ENCODE measurements at places on chromosomes 7 and 10.

DNA sequence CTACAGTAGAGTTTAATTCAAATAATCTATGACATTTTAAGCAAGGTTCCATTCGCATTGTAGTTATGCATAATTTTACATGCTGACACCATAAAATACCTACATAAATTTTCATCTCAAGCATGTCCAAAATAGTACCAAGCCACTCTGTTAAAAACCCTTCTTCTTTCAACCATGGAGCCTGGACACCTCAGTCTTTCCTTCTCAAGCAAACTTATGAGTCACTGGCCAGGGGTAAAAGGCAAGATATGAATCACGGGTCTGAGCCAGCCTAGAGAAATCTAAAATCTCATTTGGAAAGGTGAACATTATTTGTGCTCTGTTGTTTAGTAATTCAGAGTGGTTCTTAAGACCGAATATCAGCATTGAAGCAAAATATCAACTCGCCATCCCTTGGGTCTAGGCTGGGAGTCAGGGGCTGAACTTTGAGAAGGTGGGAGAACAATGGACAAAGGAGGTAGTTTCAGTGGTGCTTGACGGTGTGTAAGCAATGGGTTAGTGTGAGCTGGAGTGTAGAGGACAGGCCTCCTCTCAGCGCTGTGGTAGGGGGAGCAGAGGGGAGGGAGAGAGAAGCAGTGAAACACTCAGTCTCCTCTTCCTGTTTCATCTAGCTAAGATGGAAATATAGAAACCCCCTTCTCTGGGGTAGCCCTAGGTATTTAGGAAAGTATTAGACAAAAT, 19.1 kb upstream of the GPAM start:
- no peak for DNase-seq

DNA sequence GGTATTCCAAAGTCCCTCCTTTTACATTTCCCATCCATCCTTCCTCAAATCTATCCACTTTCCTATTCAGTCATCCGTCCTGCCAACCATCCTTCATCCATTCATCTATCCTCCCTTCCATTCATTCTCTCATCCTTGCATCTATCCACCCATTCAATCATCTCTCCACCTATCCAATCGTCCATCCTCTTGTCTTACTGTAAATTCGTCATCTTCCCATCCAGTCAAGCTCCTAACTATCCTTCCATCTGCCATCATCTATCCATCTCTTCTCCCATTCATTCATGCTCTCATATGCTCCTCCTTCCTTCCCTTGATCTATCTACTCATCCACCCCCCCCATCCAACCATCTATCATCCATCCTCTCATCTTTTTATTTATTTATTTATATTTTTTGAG, 5.0 kb downstream of the CALHM3 start:
- DNase-seq: no peak

- DNase-seq: no peak
These were observed 22.2 kb upstream of the PARP12 start for GRCh38 chr7:140084972-140085371.

DNA sequence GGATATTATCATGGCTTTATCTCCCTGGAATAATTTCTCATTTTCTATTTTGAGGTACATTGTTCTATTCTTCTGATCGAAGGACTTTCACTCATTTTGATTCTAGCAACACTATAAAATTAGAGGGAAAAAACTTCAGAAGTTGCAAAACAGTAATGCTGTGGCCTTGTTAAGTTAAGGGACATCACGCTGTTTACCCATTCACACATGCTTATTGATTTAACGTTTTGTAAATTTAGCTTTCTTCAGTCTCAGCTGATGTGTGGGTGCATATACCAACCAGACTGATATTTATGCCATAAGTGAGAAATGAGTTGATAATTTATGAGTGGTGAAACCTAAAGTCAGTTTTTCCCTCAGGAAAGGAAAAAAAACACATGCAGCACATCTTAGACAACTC, 63.5 kb upstream of the RELN start:
- DNase-seq: no peak

DNA sequence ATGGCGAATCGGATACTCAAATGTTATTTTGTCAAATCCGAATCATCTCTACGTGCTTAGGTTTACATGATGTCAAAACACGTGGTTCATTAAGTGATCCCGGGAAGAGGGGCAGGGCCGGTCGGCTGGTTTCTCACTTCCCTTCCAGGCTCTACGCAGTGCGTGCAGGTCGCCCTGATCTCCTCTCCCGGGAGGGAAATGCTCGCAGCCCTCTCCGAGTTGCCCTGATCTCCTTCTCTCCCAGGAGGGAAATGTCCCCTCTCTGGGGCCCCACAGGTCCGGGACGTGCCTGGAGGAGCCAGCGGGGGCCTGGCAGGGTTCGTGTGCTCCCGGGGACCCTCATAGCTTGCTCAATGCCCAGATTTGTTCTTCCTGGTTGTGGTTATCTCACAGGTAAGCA, 202.7 kb downstream of the DNAJB6 start:
- no peak for DNase-seq

DNA sequence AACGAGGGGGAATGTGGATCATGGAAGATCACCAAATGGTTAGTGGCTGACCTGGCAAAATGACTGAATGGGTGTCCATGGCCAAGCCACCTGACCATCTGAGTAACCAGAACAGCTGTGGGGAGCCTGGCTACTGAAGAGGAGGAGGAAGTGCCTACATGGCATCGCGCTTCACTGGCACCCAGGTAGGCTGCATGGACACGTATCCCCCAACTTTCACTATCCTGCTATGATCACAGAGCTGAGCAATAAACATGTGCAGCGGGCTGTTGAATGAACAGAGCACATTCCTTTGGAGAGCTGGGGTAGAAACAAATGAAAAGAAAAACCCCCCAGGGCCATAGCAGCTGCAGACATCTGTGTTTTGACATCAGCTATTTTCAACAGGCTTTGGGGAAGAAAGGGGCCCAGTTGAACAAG, 6.5 kb downstream of the AKR1B1 start:
- no peak for DNase-seq

GRCh38 chr10:62095181-62096122, 173.2 kb downstream of the RTKN2 start:
- DNase-seq: no peak

DNA sequence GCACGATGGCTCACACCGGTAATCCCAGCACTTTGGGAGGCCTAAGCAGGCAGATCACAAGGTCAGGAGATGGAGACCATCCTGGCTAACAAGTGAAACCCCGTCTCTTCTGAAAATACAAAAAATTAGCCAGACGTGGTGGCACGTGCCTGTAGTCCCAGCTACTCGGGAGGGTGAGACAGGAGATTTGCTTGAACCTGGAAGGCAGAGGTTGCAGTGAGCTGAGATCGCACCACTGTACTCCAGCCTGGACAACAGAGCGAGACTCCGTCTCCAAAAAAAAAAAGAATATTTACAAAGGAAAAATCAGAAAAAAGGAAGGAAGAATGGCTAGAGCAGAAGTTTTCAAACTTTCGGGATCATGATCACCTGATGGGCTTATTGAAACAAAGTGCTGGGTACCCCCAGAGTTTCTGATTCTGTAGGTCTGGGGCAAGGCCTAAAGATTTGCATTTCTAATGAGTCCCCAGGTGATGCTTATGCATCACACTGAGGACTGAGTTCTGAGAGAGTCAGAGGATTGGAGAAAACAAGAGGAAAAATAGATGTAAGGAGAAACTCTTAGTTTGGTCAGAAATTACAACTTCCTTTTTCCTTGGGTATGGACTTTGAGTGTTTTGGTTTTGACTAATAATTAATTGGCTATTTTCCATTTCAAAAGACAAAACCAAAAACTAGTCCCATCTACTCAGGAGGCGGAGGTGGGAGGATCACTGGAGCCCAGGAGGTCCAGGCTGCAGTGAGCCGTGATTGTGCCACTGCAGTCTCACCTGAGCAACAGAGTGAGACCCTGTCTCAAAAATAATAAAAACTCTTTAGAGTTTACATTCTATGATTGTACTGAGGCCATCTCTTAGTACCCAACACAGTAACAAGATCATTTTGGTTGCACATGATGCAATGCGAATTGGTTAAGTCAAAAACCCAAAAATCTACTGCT, 14.4 kb downstream of the MARCHF5 start:
- DNase-seq: no peak

- DNase-seq: no peak
These were observed 209.5 kb downstream of the HERPUD2 start for GRCh38 chr7:35485436-35485835.

DNA sequence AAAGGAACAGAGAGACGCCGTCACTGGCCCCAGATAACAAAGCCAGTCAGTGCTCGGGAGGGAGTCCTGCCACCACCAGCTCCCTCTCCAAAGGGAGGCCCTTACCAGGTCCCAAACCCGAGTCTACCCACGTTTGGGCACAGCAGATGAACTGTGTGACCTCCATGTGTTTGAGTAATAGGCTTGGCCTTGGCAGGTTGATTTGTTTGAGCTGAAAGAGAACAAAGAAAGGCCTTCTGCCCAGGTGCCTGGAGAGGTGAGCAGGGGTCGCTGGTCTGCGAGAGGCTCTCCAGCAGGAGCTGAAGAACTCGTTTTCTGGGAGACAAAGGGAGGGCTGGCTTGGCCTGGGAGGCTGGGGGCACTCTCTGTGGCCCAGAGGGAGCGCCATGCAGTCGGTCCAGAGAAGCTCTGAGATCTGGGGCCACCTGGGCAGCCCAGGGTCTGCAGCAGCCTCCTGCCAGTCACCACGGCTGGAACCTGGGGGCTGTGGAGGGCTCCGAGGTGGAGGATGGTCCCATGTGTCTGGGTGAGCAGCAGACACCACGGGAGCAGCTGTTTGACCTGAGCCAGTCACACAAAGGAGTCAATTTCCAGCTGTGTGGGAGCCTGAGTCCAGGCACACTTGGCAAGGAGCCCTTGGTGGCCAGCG, 99.7 kb downstream of the PAXIP1 start:
- DNase-seq: no peak

DNA sequence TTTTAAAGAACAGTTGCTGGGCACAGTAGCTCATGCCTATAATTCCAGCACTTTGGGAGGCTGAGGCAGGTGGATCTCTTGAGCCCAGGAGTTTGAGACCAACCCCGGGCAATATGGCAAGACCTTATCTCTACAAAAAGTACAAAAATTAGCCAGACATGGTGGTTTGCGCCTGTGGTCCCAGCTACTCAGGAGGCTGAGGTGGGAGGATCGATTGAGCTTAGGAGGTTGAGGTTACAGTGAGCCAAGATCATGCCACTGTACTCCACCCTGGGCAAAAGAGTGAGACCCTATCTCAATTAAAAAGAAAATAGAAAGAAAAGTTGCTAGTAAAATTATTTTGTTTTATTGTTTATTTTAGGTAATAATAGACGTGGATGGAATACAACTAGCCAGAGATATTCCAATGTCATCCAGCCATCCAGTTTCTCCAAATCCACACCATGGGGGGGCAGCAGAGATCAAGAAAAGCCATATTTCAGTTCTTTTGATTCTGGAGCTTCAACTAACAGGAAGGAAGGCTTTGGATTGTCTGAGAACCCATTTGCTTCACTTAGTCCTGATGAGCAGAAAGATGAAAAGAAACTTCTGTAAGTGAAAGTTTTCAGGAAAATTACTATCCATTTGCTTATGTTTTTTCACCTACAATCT, 3.0 kb downstream of the NUP42 start:
- no peak for DNase-seq

- no peak for DNase-seq
These were observed 7.3 kb upstream of the ASB4 start for GRCh38 chr7:95478272-95479037.

DNA sequence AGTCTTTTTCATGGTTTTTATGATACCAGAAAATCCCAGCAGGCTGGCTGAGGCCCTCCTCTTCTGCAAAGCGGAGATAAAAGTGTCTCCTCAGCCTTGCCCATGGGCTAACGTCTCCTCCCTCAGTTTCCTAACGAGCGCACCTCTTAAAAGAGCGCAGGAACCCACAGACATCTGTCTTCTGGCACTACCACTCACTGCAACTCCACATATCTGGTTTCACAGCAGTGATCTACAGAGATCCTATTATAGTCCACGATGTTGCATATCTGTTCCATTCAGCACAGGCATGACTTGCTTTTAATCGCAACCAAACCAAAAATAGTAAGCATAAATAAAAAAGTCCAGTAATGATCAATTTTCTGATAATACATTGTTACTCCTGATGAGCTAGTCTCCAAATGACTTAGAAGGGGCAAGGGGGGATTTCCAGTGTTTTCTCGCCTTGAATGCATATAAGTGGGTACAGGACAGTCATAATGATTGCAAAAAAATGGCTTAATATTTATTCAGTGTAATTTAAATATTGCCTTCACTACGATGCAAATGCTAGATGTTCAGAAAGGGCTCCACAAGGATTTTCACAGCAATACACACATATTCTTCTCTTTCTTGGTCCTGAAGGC, 20.9 kb downstream of the ANKRD22 start:
- no peak for DNase-seq

DNA sequence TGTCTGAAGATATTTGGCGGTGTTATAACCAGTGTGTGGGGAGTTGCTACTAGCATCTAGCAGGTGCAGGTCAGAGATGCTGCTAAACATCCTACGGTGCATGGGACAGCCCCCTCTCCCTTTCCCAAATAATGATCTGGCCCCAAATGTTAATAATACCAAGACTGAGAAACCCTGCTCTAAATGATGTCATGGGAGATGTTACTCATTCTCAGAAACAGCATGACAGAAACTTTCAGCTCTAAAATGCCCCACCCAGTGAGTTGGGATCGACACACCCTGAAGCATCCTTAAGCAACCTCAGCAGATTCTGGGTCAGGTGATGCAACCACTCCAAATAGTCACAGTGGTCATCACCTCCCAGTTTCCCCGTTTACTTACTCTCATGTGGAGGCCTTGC, 108.8 kb upstream of the MPP7 start:
- DNase-seq: no peak

DNA sequence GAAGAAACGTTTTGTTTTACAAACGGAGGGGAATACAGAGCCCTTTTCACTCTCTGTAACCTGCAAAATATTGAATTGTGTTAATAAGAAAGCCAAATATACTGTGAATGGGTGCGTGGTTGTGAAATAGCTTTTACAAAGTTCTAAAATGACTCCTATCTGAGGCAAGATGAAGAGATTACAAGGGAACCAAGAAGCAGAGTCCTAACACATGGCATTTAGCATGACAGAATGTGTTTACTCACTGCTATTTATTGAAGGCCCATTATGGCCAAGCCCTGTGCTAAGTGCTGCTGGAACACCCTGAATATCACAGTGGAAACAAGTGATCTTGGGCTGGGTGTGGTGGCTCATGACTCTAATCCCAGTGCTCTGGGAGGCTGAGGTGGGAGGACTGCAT, 12.9 kb downstream of the JCAD start:
- no peak for DNase-seq

- DNase-seq: no peak
These were observed 20.7 kb downstream of the ZMIZ2 start for GRCh38 chr7:44769376-44769775.

- no peak for DNase-seq
These were observed 73.2 kb downstream of the POT1 start for GRCh38 chr7:124856299-124856888.

Measured in stimulated activated CD4-positive, alpha-beta T cell treated with anti-CD3 and anti-CD28 coated beads, Interleukin-1b, Interleukin-23, amount 100 ng/mL, for 4 hours (primary cell).